ENCODE measurements at places on chromosomes 2 and 18. TPM values are rescaled to one million over a fixed set of nuclear protein-coding genes. Genes with fewer than 3 reads are reported as not detected.

The LMAN2L gene
- 24.4 TPM for total RNA-seq

The PDE1A gene
- total RNA-seq = 26.8 TPM

The HNMT gene
- 16.8 TPM for total RNA-seq

The POLE4 gene
- total RNA-seq = 28.2 TPM

The CNTNAP5 gene
- total RNA-seq = not detected

The SERPINB11 gene
- total RNA-seq = 0.12 TPM

The SSB gene
- 37.2 TPM for total RNA-seq

The TUBA3E gene
- not detected for total RNA-seq

The KCNG3 gene
- total RNA-seq = not detected

The GRHL1 gene
- 0.08 TPM for total RNA-seq

The SRD5A2 gene
- not detected for total RNA-seq

The OTOS gene
- total RNA-seq = not detected

The G6PC2 gene
- not detected for total RNA-seq

The TEX51 gene
- not detected for total RNA-seq

The BAZ2B gene
- total RNA-seq = 34.3 TPM

The UGT1A6 gene
- not detected for total RNA-seq

The FAM98A gene
- 45.9 TPM for total RNA-seq

The RAB17 gene
- 0.45 TPM for total RNA-seq

The TMEM169 gene
- 0.47 TPM for total RNA-seq

The CRACDL gene
- total RNA-seq = not detected

The CFAP65 gene
- not detected for total RNA-seq

The NPHP1 gene
- total RNA-seq = 3.6 TPM

The POMC gene
- 0.59 TPM for total RNA-seq
